ENCODE measurements at places on chromosomes 3 and 15.

- DNase-seq, result no peak
Observed at GRCh38 chr3:186902154-186902553, 28.2 kb upstream of the ST6GAL1 start.

DNA sequence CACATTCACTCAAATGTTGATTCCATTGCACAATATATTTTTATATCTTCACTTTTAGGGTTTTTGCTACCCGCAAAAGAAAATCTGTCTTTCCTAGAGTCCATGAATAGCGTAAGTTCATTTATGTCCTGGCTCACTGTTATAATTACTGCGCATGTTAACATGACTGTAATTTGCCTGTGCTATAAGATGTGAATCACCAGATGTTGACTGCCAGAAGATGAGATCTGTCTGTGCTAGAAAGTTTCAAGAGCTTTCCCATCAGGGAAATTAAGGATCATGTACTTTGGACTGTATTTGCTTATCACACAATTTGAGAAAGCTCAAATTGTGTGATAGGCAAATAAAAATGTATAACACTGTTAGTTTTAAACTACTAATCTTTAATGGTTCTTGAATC is 322.5 kb downstream of the CHL1 start:
- DNase-seq, result no peak

DNA sequence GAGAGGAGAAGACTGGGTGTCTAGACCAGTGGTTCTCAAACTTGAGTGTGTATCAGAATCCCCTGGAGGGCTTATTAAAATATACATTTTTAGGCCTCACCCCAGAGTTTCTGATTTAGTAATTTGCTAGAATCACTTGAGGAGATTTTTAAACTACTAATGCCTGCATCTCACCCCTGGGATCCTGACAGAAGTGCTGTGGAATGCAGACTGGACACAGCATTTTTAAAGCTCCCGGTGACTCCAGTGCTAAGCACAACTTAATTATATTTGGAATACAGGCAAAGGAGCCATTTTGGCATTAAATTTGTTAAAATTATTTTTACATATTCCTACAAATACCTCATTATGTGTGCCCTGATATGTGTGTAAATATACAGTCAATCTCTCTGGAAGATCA is 26.7 kb upstream of the COL6A6 start:
- no peak for DNase-seq

- DNase-seq, result no peak
Observed at GRCh38 chr3:192835818-192836815, 81.5 kb downstream of the MB21D2 start.

- DNase-seq, result no peak
Observed at GRCh38 chr3:108006881-108007331, 83.9 kb downstream of the CD47 start.

- no peak for DNase-seq
Observed at GRCh38 chr3:98734735-98735134, 28.4 kb upstream of the ST3GAL6 start.

- DNase-seq, result no peak
Observed at GRCh38 chr15:49370782-49371181, 52.3 kb upstream of the FGF7 start.

DNA sequence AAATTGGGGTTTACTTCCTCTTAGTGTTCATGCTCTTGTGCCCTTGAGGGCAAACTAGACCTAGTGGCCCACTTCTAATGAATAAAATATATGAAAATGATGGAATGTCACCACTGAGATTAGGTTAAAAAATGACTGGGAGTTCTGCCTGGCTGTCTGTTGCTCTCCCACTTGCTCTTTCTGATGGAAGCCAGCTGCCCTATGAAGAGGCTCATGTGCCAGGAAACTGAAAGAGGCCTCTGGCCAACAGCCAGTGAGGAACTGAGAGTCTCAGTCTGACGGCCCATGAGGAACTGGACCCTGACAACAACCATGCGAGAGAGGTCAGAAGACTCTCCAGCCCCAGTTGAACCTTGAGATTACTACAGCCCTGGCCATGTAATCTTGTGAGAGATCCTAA is 107.1 kb upstream of the FHIT start:
- DNase-seq, result no peak

GRCh38 chr3:20870106-20870899 is 684.3 kb upstream of the SGO1 start:
- no peak for DNase-seq

- DNase-seq, result no peak
Observed at GRCh38 chr3:114194750-114195149, 15.9 kb upstream of the DRD3 start.

DNA sequence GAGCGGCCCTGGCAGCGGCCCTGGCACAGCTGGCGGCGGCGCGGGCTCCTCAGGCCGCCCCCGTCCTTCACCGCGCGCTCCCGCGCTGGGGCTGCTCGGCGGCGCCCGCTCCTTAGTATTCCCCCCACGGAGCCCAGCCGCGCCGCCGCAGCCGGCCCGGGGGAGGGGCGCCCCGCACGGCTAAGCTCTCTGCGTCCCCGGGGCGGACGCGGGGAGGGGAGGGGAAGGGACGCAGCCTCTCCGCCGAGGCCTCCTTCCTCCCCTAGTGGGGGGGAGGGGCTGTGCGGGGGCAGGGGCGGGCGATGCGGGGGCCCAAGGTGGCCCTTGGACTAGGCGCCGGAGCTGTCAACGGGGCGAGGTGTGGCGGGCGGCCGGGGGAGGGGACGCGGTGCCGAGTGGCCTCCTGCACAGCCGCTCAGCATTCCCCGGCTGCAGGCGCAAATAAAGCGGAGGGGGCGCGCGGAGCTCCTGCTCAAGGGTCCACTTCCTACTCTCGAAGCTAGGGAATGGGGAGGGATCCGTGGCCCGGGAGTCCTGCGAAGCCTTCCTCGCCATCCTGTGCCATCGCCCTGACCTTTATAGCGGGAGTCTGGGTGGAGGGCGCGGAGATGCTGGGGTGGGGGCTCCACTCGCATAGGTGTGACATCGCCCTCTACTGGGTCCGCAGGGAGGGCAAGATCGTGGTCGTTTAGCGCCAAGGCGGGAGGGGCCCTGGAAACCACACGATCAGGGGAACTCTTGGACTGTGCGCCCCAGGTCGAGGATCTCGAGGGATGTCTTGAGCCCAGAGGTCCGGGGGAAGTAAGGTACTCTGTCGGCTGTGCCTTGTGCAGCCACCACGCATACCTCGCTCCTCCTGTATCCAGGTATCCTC is 22.2 kb downstream of the EPHB3 start:
- DNase-seq, result no peak

- DNase-seq, result no peak
Observed at GRCh38 chr15:94259863-94260262, 28.5 kb downstream of the MCTP2 start.

DNA sequence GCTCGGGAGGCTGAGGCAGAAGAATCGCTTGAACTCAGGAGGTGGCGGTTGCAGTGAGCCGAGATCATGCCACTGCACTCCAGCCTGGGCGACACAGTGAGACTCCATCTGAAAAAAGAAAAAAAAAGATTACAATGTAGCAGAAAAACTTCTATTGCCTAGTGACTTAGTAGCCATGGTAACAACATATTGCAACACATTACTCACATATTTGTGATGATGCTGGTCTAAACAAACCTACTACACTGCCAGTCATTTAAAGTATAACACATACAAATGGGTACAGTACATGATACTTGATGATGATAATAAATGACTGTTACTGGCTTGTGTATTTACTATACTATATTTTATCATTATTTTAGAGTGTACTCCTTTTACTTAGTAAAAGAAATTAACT is 125.6 kb downstream of the PLOD2 start:
- DNase-seq, result no peak

Measured in activated CD4-positive, alpha-beta T cell treated with anti-CD3 and anti-CD28 coated beads for 4 hours (primary cell).